ENCODE measurements at places on chromosomes 6 and 20.

GRCh38 chr20:51132279-51132678 lies 109.4 kb upstream of the KCNG1 start:
- no peak for DNase-seq

DNA sequence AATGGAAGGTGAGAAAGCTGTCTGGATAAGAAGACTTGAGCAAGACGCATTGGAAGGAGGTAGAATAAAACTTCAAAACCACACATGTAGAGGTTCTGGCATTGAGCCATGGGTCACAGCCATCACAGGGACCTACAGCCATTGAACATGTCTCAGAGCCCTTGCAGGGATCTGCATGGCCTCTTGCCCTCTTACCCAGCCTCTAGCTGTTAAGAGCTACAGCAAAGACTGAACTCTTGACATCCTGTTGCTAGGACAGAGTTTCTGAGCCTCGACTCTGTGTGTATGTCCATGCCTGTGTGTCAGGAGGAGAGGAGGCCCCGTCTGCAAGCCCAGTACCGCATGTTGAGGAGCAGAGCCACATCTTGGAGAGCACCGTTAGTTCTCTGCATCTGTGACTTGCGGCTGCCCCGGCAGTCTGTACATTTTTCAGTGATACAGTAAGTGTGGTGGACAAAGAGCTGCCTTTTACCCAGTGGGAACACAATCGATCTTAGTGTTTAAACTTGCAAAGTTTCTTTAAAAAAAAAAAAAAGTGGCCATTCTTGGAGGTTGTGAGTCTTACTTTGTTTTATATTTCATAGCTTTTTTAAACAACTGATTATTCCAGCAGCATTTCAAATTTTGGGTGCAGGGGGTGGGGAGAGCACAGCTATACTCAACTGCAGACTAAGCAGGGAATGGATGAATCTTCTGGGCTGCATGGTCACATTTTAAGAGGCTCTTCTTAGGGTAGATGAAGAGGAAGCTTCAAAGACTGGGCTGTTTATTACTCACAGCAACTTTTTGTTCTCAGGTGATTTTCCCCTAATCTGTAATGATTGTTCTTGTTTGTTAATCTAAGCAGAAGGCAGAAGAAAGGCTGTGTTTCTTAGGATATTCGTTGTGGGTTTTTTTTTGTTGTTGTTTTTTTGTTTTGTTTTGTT lies 88.5 kb downstream of the TBC1D7 start:
- no peak for DNase-seq

GRCh38 chr6:70507161-70507560 lies 59.6 kb upstream of the SDHAF4 start:
- DNase-seq: no peak

DNA sequence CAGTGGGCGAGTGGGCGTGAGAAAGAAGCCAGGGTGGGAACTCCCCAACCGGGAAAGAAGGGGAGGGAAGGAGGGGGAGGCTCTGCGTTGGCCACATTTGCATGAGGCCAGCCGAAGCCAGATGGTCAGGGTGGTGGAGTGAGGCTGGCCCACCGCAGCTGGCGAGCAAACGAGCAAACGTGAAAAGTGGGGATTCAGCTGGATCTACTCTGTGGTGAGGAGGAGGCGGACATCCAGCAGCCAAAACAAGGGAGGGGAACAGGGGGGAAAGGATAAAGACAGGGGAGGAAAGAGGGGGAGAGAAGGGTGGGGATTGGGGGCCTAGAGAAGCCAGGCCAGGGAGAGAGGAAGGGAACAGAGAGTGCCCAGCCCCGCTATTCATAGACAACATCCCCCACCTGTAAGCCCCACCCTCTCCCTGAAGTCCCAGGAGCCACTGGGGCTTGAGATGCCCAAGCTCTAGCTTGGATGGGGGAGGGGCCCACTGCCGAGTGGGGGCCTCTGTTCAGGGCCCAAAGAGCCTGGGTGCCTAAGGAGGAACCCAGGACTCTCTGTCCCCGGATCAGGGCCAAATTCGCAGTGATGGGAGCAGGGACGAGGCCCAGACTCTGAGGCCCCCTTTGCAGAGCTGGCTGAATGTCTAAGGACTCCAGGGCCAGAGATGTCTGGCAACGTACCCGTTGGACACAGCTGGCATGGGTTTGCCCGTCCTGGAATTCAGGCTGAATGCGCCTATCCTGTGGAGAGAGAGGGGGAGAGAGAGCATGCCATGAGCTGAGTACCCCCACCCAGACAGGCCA lies 45.1 kb downstream of the CPNE5 start:
- DNase-seq: no peak

GRCh38 chr20:39849664-39850063 lies 839.4 kb downstream of the MAFB start:
- DNase-seq: no peak

All from activated naive CD8-positive, alpha-beta T cell treated with anti-CD3 and anti-CD28 coated beads for 36 hours (primary cell).